ENCODE measurements at places on chromosomes 6 and 20.

DNA sequence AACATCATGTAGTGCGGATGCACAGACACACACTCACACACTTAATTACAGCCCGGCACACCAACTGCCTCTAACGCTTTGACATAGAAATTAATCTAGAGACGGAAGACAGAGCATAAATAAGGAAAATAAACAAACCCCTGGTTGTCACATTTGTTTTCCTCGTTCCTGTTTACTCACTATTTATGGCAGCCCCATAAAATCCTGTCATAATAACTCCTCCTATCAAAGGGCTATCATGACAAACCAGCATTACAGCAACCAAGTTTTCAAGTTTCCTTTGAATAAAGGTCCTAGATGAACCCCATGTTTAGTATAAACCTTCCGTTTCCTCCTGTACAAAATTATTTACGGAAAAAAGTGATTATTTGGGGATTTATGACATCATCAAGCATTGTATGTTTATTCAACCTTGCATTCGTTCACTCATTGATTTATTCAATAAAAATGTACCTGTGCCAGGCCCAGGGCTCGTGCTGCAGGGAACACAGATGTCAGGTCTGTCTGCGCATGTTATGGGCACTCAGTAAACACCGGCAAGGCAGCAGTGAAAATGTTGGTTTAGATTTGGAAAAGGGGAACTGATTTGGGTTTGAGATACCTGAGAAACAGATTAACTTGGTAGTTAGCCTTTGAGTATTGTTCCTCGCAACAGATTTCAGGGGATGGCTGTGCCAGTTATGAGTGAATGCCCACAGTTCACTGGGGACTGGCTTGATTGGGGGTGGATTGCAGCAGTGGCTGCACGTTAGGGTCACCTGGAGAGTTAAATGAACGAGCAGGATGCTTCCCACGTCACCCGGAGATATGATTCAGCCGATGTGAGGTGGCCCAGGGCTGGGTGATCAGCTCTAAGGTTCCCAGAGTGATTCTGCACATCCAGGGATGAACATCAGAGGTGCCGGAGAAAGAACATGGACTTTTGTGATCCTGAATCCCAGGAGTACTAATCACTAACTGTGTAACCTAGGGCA is 295.3 kb upstream of the FOXQ1 start:
- DNase-seq = no peak

DNA sequence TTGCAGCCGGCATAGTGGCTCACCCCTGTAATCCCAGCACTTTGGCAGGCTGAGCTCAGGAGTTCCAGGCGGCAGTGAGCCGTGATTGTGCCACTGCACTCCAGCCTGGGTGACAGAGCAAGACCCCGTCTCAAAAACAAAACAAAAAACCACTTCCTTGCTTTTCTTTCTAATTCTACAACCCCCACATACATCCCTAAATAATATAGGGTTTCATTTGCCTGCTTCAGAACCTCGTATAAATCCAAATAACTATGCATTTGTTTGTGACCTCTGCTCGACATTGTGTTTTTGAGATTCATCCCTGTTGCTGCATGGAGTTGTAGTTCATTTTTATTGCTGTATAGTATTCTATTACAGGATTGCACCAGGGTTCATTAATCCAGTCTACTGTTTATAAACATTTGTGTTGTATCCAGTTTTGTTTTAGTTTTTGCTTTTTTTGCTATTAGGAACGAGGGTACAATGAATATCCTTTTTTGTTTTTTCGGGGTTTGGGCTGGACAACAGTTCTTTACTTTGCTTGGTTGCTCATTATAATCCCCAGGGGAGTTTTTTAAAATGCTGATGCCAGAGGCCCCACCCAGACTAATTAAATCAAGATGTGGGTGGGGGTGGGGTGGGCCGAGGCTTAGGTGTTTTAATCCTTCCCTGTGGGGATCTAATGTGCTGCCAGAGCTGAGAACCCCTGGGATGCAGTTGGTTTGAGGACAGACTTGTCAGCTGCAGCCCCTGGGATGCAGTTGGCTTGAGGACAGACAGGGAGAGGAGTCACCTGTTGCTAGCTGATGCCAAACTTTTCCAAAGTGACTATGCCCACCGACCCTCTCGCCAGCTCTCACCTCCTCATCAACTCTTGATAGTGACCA is 2.4 kb upstream of the SNAI1 start:
- no peak for DNase-seq

- DNase-seq = no peak
Observed at GRCh38 chr20:61891916-61892649, 173.6 kb downstream of the TAF4 start.

- no peak for DNase-seq
Observed at GRCh38 chr20:47659904-47660601, 125.2 kb downstream of the SULF2 start.

GRCh38 chr20:25308671-25309394 is 60.9 kb downstream of the PYGB start:
- DNase-seq = peak; percentile 72

DNA sequence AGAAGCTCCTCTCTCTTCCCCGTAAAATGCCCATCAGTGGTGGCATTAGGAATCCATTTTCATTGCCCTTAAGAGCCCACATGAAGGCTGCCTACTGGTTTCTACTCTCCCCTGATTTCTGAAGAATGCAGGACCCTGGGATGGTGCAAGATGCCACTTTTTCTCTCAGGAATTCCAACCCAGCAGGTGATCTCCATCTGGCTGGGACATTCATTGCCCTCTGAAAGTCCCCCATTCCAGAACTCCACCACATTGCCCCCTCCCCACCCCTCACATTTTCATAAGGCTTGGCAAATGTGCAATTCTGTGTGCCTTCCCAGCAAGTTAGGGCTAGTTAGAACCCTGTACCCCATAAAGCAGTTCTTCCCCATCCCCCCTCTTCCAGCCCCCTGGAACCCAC is 88.0 kb downstream of the BANF2 start:
- DNase-seq = no peak

- DNase-seq = no peak
Observed at GRCh38 chr6:149890629-149891045, 7.3 kb downstream of the RAET1E start.

GRCh38 chr20:32655903-32656512 is 17.7 kb downstream of the C20orf203 start:
- no peak for DNase-seq

DNA sequence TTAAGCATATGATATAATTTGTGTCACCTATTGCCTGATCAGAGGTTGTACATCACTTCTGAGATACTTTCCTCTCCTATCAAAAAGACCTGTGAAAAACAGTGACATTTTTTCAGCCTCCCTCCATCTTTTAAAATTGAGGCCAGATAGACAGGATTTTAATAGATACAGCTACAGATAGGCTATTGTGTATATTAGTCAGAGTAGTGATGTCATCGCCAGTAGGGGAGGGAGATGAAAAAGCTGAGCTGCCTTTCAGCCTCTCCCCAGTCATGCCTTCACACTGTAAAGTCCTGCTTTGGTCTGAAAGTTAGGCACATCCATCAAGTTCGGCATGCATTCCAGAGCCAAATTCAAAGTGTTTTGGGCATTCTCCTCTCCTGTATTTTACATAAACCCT is 7.9 kb upstream of the PABPC1L start:
- no peak for DNase-seq

DNA sequence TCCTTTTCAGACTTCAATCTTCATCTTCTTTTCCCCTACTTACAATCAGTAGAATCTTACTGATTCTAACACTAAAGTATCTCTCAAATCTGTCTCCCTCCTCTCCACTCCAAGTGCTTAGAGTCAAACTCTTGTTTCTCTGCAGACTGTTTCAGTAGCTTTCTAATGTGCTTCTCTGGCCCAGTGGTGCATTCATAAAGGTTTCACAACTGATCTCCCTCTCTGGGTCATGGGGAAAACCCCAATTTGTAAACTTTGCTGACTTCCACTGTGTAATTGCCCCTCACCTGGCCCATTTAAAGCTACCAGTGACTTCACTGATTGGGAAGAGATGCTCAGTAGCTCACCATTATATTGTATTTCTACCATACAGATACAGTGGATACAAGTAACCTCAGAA is 183.6 kb downstream of the FAXC start:
- DNase-seq = no peak

DNA sequence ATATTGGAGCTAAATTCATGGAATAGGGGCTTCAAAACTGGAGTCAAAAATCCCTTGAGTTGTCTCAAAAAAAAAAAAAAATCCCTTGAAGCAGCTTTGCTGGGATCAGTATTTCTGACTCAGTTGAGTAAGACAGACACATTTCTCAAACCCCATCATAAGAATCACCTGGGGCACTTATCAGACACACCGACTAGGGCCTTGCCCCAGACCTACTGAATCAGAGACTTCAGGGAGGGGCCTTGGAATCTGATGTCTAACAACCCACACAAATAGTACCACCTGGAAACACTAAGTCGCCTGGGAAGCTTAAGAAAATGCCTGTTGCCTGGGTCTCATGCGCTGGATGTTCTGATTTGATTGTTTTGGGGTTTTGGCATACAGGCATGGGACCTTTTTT is 44.9 kb upstream of the RNF144B start:
- DNase-seq = no peak

GRCh38 chr6:30135757-30136156 is at the start of gene TRIM40:
TRIM40 (plus strand) TSS chr6:30136140; CDS start chr6:30137037, 897 bp downstream.
- DNase-seq = no peak

DNA sequence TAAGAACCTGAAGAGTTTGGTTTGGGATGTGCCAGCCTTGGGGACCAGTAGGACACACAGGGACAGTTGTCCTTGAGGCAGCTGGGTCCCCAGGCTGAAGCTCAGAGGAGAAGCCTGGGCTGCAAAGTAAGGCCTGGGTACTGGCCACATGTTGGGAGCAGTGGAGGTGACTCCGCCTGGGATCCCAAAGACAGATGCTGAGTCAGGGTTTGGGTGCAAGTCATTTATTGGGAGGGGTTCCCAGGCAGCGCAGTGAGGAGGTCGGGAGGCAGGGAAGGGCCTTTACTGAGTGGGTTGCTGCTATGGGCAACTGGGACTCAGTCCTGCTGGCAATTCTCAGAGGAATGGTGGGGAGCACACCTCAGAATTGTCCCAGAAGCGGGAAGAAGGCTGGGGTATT is 12.4 kb downstream of the BPI start:
- no peak for DNase-seq

DNA sequence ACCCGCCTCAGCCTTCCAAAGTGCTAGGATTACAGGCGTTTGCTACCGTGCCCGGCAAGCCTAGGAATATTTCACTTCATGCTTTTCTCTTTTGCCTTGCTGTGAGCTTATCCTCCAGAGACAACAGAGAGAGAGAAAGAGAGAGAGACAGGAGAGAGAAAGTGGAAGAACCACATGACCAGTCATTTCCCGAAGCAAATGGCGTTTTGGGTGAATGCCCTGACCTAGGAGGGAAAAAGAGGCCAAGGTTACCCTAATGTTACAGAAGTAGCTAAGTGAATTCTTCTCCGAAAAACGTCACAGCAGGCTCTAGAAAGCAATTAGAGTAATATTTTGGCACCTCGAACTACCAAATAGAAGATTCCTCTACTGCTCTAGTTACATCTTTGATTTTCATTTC is 9.1 kb downstream of the SGK1 start:
- no peak for DNase-seq

DNA sequence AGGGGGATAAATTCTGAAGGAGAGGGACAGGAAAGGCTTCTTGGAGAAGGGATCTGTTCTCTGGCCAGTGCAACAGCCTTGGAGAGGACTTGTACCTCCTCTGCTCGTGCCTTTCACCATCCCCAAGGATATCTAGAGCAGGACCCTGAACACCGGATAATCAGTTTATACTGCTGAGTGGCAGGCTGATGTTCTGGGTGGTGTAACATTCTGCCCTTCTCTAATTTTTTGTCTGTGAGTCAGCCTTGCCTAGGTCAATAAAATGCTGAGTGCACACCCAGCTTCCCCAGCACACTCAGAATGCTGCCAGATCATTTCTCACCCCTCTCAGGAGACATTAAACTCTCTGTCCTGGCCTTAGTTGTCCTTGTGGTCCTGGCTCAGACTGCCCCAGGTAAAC is at the start of gene DEFB115:
TSS of gene DEFB115 (plus strand) at position 301 of the 400 bp plus-strand sequence. CDS start at position 301, 0 bp downstream.
- no peak for DNase-seq

GRCh38 chr20:37807471-37808232 is 95.3 kb upstream of the VSTM2L start:
- DNase-seq = no peak

- no peak for DNase-seq
Observed at GRCh38 chr20:36030149-36030548, 61.8 kb downstream of the CNBD2 start.

DNA sequence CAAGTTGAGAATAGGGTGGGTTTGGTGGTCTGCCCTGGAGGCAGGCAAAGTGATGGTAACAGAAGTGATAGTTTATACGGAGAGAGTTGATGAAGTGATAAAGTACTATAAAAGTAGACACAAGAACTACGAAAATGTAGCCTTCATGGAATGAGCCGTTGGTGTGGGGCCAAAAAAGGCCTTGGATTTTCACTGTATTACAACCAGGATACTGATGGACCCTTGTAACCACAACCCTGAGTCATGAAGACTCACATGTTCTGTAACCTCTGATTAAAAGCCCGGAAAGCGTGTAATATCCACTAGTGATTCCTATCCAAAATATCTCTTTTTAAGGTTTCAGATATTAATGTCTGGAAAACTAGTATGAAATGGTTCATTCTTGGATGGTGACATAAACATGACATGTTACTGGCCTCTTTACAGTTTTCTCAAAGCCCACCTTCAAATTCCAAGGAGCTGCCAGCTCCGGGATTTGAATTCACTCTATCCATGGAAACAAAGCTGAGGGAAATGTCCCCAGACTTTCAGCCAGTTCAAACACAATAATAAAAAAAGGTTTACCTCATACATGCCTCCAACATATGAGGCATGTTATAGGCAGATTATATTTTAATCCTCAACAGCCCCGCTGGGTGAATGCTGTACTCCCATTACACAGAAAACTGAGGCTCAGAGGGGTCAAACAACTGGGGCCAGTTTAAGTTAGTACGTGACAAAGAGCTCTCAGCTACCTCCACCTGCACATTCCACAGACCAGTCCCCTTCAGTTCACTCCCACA is 55.4 kb downstream of the MRPL14 start:
- DNase-seq = no peak

- no peak for DNase-seq
Observed at GRCh38 chr20:11227602-11228001, 553.8 kb upstream of the JAG1 start.

DNA sequence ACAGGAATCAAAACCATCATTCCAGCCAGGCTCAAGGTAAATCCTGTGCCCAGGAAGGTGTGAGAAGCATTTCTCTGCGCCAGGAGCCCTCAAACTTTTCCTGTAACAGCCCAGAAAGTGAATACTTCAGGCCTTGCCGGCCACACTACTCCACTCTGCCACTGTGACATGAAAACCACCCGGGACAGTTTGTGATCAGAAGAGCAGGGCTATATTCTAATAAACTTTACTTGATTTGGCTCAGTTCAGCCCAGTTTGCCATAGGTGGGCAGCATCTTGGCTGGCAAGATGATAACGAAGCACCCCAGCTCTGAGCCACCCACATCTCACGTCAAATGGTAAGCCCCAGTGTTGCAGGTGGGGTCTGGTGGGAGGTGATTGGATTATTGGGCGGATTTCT is 249.4 kb downstream of the DLL1 start:
- no peak for DNase-seq

Data from T1000 (cell line).